ENCODE measurements at places on chromosomes 2 and 18.

GRCh38 chr2:150081775-150082481 is 405.5 kb downstream of the RND3 start:
- no peak for DNase-seq
- H3K4me3 ChIP-seq = no peak overlapping the region

GRCh38 chr18:56913941-56914340 is 232.9 kb upstream of the BOD1L2 start:
- no peaks in the 10 kb centered on the region for H3K27me3 ChIP-seq
- no peaks in the 10 kb centered on the region for H3K4me1 ChIP-seq
- no peak for DNase-seq
- no peak overlapping the region for H3K4me3 ChIP-seq
- no peaks in the 10 kb centered on the region for H3K36me3 ChIP-seq
- H3K27ac ChIP-seq = no peak overlapping the region

GRCh38 chr2:74301262-74301661 is 42.0 kb downstream of the SLC4A5 start:
- no peak for DNase-seq
- no peaks in the 10 kb centered on the region for H3K4me1 ChIP-seq
- H3K27me3 ChIP-seq = peaks cover 11% of the 10 kb centered on the region
- H3K27ac ChIP-seq = no peak overlapping the region

DNA sequence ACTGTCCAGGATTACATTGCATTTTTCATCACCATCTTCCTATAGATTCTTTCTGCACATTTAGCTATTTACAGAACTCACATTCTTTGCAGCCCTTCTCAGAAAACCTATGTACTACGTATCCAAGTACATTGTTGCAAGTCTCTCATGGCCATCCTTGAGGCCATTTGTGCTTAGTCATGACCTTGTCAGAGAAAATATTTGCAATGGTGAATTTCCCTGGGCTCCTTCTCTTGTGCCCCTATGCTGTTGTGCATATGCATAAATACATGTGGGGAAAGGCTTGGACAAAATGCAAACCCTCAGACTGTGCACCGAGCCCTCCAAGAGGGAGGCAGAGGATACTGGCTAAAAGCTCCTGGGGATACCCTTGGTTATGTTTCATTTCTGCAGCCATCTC is 19.5 kb downstream of the IL36A start:
- H3K4me3 ChIP-seq = no peak overlapping the region
- no peaks in the 10 kb centered on the region for H3K36me3 ChIP-seq
- no peaks in the 10 kb centered on the region for H3K4me1 ChIP-seq

DNA sequence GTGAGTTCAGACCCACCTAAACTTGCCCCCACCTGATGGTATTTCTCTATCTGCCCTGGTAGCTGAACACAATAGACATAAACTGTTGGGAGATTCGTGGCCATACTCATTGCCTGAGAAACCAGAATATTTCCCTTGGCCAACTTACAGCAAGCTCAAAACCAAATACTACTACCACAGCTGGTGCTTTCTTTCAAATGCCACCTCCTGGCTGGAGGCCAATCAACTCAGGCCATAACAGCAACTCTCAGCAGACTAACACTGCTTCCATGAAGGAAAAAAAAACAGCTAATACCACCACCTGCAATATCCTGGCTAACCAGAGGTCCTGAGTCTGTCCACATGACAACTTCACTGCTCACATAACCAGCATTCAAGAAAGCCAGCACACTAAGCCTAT is 373.1 kb downstream of the CMPK2 start:
- H3K36me3 ChIP-seq = no peaks in the 10 kb centered on the region
- no peaks in the 10 kb centered on the region for H3K27me3 ChIP-seq
- no peak overlapping the region for H3K4me3 ChIP-seq
- H3K27ac ChIP-seq = no peak overlapping the region

DNA sequence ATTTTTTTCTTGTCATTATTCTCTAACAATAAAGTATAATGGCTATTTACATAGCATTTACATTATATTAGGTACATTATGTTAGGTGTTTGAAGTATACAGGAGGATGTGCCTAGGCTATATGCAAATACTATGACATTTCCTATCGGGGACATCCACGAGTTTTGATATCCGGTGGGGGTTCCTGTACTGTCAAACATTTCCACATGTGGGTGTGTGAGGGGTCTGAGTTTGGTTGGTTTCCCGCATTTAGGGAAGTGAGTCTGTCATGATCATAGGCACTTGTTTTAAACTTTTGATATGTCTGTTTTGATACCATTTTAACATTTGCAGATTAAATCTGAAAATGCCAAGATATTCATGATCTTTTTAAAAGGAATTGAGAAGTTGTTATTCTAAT is 76.0 kb downstream of the CEP192 start:
- H3K4me1 ChIP-seq = no peaks in the 10 kb centered on the region
- no peak overlapping the region for H3K4me3 ChIP-seq
- no peak for DNase-seq
- H3K27ac ChIP-seq = no peak overlapping the region
- H3K36me3 ChIP-seq = peaks cover 25% of the 10 kb centered on the region
- H3K27me3 ChIP-seq = no peaks in the 10 kb centered on the region

DNA sequence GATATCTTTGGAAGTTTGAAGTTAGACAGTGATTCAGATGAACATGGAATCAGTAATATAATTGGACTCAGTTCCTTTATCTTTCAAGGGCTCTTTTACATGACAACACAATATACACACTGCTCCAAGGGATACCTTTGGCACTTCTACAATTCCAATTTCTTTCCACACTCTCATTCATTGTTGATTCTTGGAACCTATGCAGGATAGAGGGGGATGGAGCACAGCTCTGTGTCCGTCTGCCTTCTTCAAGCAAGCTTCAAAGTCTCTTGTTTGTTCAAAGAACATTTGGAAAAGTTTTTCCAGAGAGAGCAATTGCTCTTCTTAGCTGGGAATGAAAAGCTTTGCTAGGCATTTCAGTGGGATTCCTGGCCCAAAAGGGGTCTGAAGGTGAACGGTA is 276.2 kb upstream of the ZEB2 start:
- H3K27ac ChIP-seq = no peak overlapping the region
- no peaks in the 10 kb centered on the region for H3K4me1 ChIP-seq

DNA sequence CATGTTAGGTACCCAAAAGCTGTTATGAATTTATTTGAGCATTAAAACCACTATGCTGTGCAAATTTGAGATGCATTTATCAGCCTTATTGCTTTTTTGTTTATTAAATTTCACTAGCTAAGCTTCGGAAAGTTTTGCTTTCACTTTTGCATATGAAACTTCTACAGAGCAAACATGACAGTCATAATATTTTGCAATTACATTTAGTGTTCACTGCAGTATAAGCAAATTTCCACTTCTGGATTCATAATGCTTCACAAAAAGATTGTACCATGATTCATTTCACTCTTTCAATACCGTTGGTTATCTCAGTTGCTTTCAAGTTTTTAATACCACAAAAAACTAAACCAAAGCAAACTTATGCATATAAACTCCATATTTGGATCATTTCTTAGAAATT is 228.7 kb upstream of the SLC8A1 start:
- peak; percentile 19 for DNase-seq
- peak overlapping the region; percentile 7 for H3K4me3 ChIP-seq
- H3K36me3 ChIP-seq = no peaks in the 10 kb centered on the region
- no peak overlapping the region for H3K27ac ChIP-seq
- no peaks in the 10 kb centered on the region for H3K27me3 ChIP-seq

DNA sequence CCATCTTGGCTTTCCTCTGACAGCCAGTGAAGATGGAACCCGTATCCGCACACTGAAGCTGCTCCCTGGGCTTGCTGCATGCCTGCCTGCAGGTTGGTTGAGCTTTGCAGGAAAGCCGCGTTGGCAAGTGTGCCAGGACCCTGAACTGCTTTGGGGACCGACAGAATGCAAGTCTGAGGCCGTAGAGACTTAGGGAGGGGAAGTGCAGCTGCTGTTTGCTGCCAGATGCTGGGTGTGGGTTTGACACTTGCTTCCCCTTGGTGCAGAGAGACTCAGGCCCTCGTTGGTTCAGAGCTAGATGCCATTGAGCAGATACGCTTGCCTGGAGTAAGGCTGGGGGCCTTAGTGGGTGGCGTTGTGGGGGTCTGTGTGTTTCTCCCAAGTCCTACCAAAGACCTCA is 13.1 kb upstream of the PHLPP1 start:
- H3K27me3 ChIP-seq = peaks cover 6% of the 10 kb centered on the region
- DNase-seq = no peak
- no peaks in the 10 kb centered on the region for H3K36me3 ChIP-seq

- 0 out of 2 replicates have a peak, but pooled peaks cover 2% of the 10 kb centered on the region for H3K4me1 ChIP-seq
- peaks cover 30% of the 10 kb centered on the region for H3K27me3 ChIP-seq
- H3K36me3 ChIP-seq = no peaks in the 10 kb centered on the region
- DNase-seq = no peak
These were observed 12.9 kb downstream of the HES6 start for GRCh38 chr2:238226698-238227586.

- no peaks in the 10 kb centered on the region for H3K27me3 ChIP-seq
- H3K4me1 ChIP-seq = no peaks in the 10 kb centered on the region
- peak; percentile 36 for DNase-seq
- H3K36me3 ChIP-seq = no peaks in the 10 kb centered on the region
- H3K27ac ChIP-seq = no peak overlapping the region
- H3K4me3 ChIP-seq = no peak overlapping the region
These were observed 74.2 kb upstream of the GALNT3 start for GRCh38 chr2:165868211-165868610.

DNA sequence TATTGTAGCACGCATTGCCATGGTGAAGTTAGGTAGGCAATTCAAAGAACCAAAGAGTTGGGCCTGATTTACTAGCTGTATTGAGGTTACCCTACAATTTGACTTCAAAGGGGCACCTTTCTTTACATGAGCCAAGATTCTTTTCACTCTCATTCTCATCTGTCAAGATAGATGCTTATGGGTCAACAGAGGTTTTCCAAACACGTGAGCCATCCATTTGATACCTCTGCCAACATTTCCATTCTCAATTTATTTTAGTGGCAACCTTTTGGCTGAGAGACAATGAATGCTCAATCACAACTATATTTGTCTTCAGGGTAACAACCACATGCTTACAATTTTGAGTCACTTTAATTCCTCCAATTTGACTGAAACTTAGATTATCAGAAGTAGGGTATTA is 370.6 kb upstream of the CDH20 start:
- no peak for DNase-seq
- H3K27ac ChIP-seq = no peak overlapping the region
- no peaks in the 10 kb centered on the region for H3K27me3 ChIP-seq
- H3K4me1 ChIP-seq = no peaks in the 10 kb centered on the region

DNA sequence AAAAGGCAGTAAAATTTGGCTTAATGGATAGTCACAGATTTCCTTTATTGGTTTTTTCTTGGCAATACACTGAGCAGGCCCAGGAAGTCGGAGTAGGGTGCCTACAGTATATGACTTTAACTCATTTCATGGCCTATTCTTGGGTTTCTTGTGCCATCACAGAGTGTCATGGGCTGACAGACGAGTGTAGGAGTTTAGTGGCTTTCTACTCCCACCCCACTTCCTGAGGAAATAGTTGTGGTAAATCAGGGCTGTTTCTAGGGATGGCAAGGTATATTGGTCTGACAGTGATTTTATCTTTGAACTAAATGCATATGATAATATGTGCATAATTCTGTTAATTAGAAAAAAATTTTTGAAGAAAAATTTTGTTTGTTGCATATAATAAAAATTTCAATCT is 100.1 kb downstream of the PLCL1 start:
- H3K4me1 ChIP-seq = peaks cover 1% of the 10 kb centered on the region
- no peak overlapping the region for H3K4me3 ChIP-seq
- no peak overlapping the region for H3K27ac ChIP-seq

DNA sequence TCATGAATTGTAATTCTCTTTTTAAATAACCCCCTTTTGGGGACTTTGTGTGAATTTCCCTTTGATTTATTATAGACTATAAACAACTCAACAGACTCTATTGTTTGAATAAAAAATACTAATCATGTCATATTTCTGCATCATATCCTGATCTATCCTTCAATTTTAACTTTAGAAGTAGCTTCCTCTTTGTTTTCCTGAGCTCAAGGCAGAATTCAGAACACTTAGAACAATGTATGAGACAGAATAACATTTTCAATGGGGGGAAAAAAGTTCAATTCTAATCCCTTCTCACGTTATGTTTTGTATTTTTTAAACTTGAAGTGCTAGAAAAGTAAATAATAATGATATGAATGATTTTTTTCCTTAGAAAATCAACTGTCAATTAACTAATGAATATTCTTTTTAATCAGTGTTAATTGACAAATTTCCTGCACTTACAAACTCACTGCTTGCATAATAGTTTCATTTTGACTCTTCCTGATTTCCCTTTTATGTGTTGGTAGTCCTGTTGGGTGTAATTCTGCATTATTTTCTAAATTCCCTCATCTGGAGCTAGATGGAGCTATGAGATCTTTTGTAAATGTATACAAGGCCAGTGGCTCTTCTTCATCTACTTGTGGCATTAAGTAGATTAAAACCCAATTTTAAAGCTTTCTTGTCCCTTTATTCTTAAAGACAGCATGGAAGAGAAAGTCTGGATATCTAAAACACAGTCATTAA is 326.1 kb downstream of the PARD3B start:
- H3K4me3 ChIP-seq = no peak overlapping the region
- no peak overlapping the region for H3K27ac ChIP-seq
- peak; percentile 69 for DNase-seq

DNA sequence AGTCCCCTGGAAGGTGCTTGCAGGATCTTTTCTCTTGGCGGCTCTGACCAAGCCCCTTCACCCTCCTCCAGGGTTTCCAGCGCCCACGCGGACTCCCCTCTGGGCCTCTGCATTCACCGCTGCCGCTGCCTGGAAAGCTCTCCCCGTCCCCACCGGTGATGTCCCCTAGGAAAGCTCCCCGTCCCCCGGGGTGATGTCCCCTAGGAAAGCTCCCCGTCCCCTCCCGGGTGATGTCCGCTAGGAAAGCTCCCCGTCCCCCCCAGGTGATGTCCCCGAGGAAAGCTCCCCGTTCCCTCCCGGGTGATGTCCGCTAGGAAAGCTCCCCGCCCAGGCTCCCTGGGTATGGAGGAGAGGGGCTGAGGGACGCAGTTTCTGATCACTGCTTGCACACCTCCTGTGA is 27.9 kb downstream of the ZAP70 start:
- H3K4me1 ChIP-seq = peaks cover 2% of the 10 kb centered on the region
- no peak overlapping the region for H3K4me3 ChIP-seq
- no peak for DNase-seq

GRCh38 chr2:128513961-128514283 is 195.3 kb upstream of the HS6ST1 start:
- no peak for DNase-seq
- H3K36me3 ChIP-seq = no peaks in the 10 kb centered on the region
- H3K4me1 ChIP-seq = no peaks in the 10 kb centered on the region
- no peak overlapping the region for H3K4me3 ChIP-seq

GRCh38 chr2:69625078-69625795 is 18.3 kb downstream of the AAK1 start:
- H3K27me3 ChIP-seq = no peaks in the 10 kb centered on the region
- peak; percentile 45 for DNase-seq
- no peaks in the 10 kb centered on the region for H3K36me3 ChIP-seq
- peaks cover 5% of the 10 kb centered on the region for H3K4me1 ChIP-seq

GRCh38 chr2:61647044-61647443 is 108.9 kb upstream of the XPO1 start:
- no peak overlapping the region for H3K4me3 ChIP-seq
- peak; percentile 26 for DNase-seq
- H3K27me3 ChIP-seq = no peaks in the 10 kb centered on the region
- no peaks in the 10 kb centered on the region for H3K4me1 ChIP-seq
- H3K36me3 ChIP-seq = no peaks in the 10 kb centered on the region
- H3K27ac ChIP-seq = no peak overlapping the region

- H3K36me3 ChIP-seq = no peaks in the 10 kb centered on the region
- no peak overlapping the region for H3K4me3 ChIP-seq
- no peaks in the 10 kb centered on the region for H3K27me3 ChIP-seq
- H3K4me1 ChIP-seq = no peaks in the 10 kb centered on the region
- no peak for DNase-seq
These were observed 795.8 kb upstream of the GCFC2 start for GRCh38 chr2:76506538-76506937.
